Heart right ventricle (tissue), 16 donors: ENCODE measurements at places on chromosomes 1 and 21. TPM values are rescaled to one million over a fixed set of nuclear protein-coding genes. Genes with fewer than 3 reads are reported as not detected.

DNA sequence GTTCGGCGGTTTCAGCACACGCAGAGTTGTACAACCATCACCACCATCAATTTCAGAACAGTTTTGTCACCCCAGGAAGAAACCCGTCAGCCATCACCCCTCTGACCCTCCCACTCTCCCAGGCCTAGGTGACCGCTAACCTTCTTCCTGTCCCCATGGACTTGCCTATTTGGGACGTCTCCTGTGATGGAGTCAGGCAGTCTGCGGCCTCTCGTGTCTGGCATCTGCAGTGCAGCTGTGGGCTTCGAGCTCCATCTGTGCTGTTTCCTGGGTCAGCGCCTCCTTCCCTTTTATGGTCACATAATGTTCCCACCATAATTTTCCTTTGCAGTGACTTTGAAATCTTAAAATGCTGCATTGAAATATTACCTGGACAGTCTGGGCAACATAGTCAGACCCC lies 24.4 kb downstream of the SLC45A1 start:
- DNase-seq = no peak

EFNA1 gene
- total RNA-seq = 38.6 TPM

- DNase-seq = no peak
These were observed 2.9 kb upstream of the HTR6 start for GRCh38 chr1:19661721-19662228.

- DNase-seq = no peak
These were observed 197.5 kb upstream of the KIAA0040 start for GRCh38 chr1:175390081-175390481.

DNA sequence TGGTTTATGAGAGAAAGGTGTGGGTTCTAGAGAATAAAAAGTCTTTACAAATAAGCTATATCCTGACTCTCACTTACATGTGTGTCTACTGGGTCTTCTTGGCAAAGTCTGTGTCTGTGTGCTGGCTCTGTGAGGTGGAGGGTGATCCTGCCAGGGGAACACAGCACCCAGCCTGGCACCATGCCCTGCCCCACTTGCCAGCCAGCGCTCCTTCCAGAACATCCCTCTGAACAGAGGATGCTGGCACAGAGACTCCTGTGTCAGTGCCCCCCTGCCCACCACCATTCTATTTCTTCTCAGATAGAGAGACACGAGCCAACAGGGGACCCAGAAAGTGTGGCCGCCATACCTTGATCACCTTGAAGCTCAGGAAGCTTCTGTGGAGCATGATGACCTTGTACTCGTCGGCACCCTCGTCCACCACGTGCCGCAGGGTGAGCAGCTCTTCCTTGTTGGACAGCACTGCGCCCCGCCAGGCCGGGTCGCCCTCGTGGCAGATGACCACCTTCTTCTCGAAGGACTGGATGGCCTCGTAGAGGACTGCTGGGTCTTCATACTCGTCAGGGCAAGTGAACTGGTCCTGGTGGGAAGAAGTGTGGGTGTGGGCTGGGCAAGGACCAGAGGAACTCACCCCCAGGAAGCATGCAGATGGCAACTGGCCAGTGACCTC lies 49.7 kb downstream of the NTPCR start:
- DNase-seq = peak; percentile 36

DEPDC1 gene
- 0.46 TPM for total RNA-seq

- no peak for DNase-seq
These were observed 138.2 kb downstream of the ZNF326 start for GRCh38 chr1:90133133-90133532.

DNA sequence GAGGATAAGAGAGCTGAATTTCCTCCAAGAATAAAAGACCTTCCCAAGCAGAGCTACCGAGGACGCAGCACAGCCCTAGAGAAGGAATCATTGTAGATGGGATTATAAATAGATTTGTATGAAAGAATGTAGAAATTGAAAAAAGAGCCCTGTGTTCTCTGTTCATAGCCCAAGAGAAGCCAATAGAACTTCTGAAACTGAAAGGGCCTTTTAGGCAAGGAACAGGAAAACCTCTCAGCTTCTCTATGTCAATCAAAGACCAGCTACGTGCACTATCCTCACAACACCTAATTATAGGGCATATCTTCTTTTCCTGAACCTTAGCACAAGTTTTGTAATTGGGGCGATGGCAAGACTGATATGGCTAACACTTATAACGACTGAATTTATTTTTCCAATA lies 192.4 kb upstream of the RNPC3 start:
- DNase-seq = no peak

COL11A1 gene
- not detected for total RNA-seq

PAPPA2 gene
- total RNA-seq = 0.81 TPM

- peak; percentile 73 for DNase-seq
These were observed 11.6 kb downstream of the TINAGL1 start for GRCh38 chr1:31587720-31588423.

- no peak for DNase-seq
These were observed 9.0 kb upstream of the IFFO2 start for GRCh38 chr1:18965206-18966173.

DNA sequence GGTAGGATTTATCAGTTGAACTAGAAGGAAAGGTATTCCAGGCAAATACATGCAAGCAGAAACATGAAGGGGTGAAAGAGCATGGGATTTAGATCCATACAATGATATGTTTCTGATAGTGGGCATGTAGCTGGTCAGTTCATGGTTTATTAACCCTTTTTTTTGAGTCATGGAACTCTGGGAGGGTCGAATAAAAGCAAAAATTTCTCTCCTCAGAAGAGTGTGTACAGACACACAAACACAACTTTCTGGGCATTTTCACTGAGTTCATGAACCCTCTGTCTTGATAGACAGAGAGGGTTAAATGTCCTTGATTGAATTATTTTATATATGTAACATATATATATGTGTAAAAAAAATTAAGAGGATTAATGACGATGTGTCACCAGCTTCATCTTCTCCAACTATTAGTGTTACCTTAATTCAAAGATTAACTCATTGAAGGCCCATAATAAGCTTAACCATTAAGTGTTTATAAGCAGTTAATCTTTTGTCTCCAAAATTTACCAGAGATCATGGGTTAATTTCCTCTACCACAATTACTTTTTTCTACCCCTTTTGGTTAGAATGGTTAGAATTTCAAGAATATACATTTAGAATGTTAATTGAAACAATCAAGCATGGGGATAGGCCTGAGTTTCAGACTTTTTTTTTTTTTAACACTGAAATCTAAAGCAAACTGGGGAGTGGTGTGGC lies 4.6 kb downstream of the JUN start:
- DNase-seq = no peak

DNA sequence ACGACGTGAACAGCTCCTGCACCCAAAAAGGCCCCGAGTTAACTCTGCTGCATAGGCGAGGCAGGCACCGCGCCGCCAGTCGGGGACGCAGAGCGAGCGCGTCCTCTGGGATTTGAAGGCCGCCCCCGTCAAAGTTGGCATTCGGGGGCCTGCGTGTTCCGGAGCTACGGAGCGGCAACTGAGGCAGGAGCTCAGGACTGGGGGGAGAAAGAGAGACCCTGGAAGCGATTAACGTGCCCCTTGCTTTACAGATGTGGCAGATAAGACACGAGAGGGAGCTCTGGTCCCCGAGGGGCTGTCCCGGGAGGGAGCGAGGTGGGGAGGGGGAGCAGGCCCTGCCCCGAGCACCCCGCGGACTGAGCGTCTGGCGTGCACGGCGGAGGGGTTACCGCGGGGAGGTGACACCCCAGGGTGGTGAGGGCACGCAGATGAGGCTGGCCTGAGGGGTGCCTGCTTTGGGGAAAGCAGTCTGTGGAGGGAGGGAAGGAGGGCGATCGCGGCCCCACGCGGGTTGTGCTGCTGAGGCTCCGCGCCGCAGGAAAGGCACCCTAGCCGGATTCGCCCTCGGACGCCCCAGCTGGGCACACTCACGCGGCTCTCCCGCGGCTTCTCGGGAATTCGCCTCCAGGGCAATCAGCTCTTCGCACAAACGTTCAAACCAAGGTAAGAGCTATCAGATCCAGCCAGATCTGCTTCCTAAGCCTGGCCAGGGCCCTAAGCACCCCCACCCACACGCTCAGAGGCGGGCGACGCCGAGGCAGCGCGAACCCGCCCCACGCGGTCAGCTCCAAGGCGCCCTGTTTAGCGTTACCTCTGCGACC lies 26.5 kb downstream of the ACTA1 start:
- no peak for DNase-seq

GRCh38 chr1:111725192-111725591 lies 14.0 kb downstream of the INKA2 start:
- DNase-seq = peak; percentile 73

DNA sequence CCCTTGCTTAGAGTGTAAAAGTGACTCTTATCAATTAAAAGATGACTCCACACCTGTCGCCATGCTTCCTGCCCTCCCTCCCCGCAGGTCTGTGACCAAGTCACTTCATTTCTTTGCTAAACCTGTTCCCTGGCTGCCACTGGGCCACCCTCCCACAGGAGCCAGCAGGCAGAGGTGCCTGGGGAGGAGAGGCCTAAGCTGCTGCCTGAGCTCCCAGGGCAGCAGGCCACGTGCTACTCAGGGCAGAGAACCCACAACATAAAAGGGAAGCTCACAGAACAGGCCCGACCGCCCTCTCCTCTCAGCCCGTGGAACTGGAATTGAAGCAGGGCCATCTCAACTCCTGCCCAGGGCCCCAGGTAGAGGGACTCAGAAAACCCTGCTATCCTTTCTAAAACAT lies 4.9 kb downstream of the C1orf198 start:
- DNase-seq = no peak

DNA sequence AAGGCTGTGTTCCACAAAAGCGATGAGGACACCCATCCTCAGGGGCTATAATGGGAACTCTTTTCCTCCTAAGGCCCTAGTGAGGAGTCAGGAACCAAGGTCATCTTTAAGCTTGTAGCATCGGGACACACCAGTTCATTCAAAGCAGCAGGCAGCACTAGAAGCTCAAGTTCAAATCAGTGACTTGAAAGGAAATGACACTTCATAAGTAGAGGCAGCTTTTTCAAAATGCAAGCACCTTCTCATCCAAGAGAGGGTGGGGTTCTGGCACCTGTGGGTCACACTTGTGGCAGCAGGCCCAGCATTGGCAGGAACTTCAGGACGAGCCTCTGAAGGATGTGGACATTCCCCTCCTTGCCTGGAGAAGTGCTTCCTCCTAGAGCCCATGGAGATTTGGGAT lies 496.3 kb downstream of the KIF26B start:
- no peak for DNase-seq

- DNase-seq = no peak
These were observed 253.2 kb downstream of the FMN2 start for GRCh38 chr1:240344918-240345317.

- DNase-seq = no peak
These were observed 6.6 kb upstream of the CALML6 start for GRCh38 chr1:1908506-1908791.

GRCh38 chr21:33686386-33686785 lies 44.1 kb downstream of the ITSN1 start:
- DNase-seq = no peak

GRCh38 chr1:15460708-15461095 lies 4.2 kb downstream of the CELA2A start:
- DNase-seq = no peak

HMGCS2 gene
- total RNA-seq = 61.3 TPM

DNA sequence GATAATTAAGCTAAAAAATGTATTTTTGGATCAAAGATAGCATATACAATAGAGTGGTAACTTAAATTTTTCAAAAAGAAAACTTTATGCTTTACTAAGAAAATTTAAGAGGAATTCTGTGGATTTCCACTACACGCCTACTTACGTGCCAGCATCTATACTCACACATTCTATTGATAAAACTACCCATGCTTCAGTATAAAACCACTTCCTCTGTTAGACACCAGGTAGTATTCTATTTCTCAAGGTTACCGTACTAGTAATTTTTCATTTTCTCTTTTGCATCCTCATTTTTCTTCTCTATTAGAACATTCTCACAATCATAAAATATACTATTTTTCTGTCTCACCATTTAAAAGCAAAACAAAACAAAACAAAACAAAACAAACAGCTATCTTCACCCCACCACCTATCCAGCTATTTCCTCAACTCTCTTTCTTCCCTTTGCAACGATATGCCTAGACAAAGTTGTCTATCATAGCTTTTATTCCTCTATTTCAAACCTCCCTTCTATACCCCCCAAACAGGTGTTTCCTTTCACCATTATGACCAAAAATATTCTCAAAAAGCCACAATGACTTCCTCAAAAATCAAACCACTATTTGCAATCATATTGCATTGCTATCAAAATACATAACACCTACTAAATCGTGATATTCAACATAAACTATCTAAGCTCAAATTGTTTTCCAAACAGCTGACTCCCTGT lies 1652.0 kb downstream of the MRPL39 start:
- no peak for DNase-seq

DNA sequence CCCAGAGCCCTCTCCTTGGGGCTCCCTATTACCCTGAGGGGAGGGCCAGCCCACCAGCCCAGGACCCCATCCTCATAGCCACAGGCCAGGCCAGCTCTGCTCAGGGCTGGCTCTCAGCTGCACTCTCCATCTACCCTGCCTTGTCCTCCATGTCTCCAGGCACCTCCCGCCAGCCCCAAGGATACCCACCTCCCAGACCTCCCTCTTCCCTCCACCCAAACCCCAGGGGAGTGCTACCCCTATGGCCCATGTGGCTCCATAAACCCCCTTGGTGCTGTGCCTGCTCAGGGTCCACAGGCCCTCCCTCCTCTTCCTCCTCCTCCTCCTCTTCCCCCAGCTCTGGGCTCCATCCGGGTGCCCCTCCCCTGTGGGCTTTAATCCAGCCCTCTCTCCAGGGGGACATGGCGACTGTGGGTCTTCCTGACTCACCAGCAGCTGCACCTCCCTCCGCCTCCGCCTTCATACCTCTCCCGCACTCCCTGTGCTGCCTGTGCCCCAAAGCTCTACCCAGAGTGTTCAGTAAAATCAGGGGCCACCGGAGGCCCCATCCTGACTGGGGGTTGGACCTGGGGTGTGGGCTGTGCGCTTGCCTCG lies 9.1 kb downstream of the YBEY start:
- DNase-seq = no peak

GRCh38 chr1:168673974-168674683 lies 54.9 kb downstream of the DPT start:
- DNase-seq = no peak

GRCh38 chr1:162856260-162856659 lies 4.7 kb downstream of the CCDC190 start:
- DNase-seq = no peak

LCE1F gene
- total RNA-seq = not detected

NPPA gene
- 885 TPM for total RNA-seq

GRCh38 chr1:6093611-6094010 lies 47.9 kb downstream of the KCNAB2 start:
- DNase-seq = peak; percentile 2

OR6K3 gene
- total RNA-seq = not detected

GRCh38 chr1:112575154-112575804 lies 43.7 kb downstream of the ST7L start:
- DNase-seq = no peak

DNA sequence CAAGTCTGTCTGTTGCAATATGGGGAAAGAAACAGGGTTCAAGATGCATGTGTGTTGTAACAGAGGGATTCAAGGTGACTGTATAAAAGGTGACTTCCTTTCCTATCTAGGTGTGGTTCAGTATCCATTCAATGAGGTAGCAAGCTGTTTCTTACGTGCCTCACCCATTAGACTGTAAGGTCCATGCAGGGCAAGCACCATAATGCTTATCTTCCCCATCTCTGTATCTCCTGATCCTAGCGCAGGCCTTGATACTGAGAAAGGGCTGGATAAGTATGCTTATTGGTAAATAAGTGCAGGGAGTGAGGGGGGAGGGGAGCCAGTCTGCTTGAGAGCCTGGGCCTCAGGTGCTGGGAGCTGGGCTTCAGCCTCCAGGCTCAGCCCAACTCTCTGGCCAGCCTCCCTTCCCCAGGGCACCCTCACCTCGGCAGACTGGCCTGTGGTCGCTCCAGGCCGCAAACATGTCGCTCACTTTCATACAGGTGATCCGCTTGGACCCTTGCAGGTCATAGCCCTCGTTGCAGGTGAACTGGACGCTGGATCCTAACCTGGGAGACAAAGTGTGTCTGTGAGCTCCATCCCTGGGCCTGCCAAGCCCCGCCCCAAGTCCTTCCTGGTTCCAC lies 44.5 kb upstream of the HMGB4 start:
- no peak for DNase-seq

AMIGO1 gene
- 15.1 TPM for total RNA-seq
